Neural progenitor cell (in vitro differentiated cells): ENCODE measurements at places on chromosomes 12 and 14. TPM values are rescaled to one million over a fixed set of nuclear protein-coding genes. Genes with fewer than 3 reads are reported as not detected.

IKZF4 gene
- 2.1 and 4.4 TPM in 2 replicates for total RNA-seq

SSTR1 gene
- total RNA-seq: not detected in 2 replicates

CEBPE gene
- not detected in 2 replicates for total RNA-seq

OAS2 gene
- 0.12 TPM in 1 of 2 replicates, not detected in the other for total RNA-seq

SLC17A8 gene
- total RNA-seq: not detected in 2 replicates

DPY19L2 gene
- total RNA-seq: 14.7 and 21.2 TPM in 2 replicates
